PC-9 (cell line): ENCODE measurements at places on chromosomes 5 and 9. TPM values are rescaled to one million over a fixed set of nuclear protein-coding genes. Genes with fewer than 3 reads are reported as not detected.

DNA sequence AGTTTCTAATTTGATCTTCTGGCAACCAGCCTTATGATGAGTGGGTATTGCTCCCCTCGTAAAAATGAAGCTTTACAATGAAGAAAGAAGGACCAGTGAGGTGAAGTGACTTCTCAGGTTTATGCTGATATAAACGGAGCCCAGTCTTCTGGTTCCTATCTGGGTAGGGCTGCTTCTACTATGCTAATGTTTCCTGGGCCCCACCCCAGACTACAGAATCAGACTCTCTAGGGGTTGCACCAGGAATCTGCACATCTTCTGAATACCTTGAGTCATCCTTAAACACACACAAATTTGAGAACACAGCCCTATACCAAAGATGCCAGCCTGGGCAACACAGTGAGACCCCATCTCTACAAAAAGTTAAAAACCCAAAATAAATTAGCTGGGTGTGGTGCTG, 16.2 kb downstream of the BTF3 start:
- no peak for DNase-seq

DNA sequence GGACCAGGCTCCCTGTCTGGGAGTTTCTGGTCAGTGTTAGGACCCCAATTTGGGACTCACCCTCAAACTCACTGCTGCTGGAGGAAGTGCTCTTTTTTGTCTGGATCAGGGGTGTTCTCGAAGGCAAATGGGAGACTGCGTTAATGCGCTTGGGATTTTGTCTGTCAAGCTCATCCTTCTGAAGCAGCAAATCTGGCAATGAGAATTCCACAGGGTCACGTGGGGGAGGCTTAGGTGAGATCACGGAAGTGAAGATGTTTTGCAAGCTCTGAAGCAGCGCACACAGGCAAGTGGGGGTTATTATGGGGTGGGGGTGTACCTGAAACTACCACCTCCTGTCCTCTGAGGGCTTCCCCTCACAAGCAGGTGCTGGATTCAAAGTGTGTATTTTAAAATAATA, 10.5 kb upstream of the TEX53 start:
- no peak for DNase-seq

DNA sequence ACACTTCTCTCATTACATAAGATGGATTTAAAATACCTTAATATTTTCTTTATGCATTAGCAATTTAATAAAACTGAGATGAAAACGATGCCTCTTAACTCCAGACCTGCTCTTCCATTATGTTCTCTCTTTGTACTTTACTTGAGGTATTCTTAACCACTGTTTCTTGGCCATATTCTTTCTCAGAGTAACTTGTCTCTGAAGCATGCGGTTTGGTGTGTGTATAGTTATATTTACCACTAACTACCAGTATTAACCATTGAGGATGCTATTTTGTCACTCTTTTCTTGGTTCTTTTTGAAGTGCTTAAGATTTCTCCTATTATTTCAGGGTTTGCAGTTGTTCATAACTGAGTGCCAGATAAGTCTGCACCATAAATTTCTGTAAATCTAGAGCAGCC, 17.9 kb downstream of the TMEM167A start:
- no peak for DNase-seq

GRCh38 chr5:37991301-37992299, 151.8 kb upstream of the GDNF start:
- DNase-seq, result no peak

DNA sequence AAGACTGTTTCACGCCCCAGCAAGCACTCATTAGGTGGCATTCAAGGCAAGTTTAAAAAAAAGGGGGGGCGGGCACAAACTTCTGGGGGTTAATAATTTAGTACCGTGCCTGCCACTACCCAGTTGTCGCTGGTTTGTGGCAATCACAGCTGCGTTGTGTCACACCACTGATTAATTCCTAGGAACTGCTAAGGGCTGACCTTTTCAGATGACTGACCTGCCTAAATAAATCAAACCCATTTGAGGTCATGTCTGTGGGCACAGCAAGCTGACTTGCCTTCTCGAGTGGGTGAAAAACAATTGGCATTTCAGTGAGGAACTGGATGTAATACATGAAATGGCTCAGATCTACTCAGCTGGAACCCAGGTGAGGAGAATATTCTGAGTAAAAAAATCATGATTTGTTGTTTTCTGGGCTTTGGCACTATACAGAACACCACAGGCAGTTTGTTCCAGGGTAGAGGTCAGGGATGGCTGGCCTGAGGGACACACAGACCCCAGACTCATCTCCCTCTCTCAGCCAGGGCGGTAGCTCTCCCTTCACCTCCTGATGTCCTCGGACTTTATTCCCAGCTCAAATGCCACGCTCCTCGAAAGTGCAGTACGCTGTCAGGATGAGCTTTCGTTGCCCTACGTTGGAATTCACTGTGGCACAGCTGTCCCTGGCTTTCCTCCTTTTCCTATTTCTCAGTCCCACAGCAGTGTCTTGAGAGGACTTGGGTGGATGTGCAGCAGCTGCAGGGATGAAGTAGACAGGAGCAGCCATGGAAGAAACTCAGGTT, 15.5 kb upstream of the MGAT1 start:
- no peak for DNase-seq

DNA sequence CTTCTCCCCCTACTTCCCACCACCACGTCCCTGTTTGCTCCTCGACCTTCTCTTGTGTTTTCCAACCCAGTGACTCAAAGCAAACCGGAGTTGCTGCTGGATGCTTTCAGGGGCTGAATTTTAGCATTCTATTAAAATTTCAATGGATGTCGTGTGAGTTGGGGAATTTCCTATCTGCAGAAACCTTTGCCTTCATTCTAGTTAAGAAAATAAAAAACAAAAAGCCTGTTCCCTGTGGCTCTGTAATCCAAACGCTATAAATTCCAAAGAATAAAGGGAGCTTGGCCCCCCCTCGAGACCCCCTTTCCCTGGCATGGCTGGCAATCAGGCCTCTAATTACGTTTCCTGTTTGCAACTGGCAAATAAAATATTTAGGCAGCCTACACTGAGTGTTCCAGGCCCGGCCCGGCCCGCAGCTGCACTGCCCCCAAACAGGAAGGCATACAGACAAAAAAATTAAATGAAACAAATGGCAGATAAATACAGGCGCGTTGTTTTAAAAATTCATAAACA, 139.4 kb upstream of the PPP1R26 start:
- no peak for DNase-seq

DNA sequence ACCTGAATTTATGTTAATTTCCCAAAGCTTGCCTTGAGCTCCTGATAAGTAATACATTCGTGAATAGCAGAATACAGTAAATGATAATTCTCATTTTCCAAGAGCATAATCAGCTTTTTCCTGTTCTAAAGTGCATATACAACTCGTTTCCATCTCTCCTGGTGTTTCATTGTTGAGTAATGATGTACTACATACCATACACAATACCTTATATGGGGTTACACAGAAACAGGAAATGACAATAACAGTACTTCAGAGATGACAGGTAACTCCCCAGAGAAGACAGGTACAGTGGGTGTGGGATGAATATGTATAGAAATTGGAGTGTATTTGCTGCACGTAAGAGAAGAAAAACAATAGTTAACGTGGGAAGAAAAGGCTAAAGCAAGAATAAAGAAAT, 287.1 kb downstream of the TENT4A start:
- DNase-seq, result peak; percentile 12

DNA sequence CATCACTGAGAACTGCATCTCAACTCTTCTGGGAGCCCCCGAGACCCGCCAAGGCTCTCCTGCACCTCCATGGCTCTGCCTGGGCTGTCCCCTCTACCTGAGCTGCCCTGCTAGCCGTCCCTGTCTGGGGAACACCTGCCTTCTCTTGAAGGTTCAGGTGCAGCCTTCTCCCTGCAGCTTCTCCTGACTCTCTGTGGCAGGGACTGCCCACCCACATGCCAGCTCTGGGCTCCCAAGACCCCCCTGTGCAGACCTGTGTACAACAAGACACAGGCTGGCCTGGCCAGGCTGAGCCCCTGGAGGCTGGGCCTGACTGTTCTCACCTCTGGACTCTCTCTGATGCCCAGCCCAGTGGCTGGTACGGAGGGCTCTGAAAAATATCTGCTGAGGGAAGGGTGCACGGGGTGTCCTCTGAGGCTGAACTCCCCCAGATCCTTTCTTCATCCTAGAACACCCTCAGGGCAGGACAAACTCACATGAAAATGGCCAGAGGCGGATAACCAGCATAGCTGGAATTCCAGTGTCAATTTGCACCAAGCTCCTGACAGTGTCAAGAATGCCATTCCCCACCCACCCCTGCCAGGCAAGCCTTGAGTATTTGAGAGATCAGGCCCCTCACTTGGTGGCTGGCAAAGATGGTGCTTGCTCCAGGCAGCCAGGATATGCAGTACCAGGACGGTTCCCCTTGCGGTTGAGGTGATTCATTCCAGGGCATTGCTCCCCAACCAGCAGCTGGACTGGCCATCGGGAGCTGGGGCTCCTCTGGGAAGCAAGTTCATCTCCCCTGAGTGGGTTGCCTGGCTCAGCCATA, 40.9 kb upstream of the SLC25A51 start:
- peak; percentile 87 for DNase-seq

DNA sequence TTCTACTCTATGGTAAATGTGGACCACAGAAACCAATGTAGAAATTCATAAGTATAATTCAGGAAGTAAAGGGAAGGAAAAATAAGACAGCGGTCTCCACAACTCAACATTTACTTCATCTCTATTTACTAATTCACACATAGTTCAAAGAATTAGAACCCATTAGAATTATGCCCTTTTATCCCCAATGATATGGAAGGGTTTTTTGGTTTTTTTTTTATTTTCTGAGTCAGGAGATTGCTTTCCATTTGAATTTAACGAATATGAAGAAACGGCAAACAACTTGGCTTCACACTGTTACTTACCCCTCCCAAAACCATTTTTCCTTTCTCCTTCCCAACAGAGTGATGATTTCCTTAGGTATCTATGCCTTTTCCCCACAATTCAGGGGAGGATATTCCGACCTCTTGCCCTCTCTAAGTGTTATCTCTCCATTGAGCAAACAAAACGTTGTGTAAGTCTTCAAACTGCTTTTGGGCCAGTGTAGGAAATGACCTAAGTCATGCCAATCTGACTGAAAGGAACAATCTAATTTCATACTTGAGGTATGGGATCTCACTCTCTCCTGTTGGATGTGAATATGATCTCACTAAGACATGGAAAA, 72.0 kb downstream of the CETN3 start:
- DNase-seq, result no peak

DNA sequence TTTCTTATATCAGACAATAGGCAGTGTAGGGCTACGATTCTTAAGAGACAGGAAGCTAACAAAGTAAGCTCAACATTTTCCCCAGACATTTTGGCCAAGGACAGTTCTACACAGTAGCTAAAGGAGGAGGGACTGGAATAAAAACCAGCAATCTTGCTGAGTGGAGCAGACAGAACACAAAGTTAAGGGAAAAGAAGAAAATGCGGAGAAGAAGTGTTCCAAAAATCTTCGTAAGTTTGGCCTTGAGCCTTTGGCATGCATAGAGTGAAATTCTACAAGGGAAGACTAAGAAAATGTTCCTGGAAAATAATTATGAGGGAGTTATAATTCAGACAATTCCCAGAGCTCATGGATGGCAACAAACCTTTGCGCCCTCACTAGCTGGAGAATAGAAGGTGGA, 748.0 kb upstream of the CTNND2 start:
- no peak for DNase-seq

GRCh38 chr5:2993771-2994170, 242.3 kb upstream of the IRX2 start:
- no peak for DNase-seq

DNA sequence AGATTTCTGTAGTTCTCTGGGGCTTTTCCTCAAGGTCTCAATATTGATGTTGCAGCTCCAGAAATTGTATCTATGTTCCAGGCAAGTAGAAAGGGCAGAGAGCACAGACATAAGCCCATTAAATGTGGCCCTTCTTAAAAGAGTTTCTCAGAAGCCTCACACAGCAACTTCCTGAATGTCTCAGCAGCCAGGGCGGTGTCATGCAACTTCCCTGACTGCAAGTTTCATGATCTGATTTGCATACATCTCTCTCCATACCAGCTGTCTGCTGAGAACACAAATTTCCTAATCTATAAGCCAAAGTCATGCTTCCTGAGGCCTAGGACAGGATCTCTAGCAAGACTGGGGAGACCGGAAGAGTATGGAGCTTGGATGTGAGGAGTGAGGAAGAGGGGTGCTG, 13.0 kb downstream of the RGS7BP start:
- DNase-seq, result no peak

DNA sequence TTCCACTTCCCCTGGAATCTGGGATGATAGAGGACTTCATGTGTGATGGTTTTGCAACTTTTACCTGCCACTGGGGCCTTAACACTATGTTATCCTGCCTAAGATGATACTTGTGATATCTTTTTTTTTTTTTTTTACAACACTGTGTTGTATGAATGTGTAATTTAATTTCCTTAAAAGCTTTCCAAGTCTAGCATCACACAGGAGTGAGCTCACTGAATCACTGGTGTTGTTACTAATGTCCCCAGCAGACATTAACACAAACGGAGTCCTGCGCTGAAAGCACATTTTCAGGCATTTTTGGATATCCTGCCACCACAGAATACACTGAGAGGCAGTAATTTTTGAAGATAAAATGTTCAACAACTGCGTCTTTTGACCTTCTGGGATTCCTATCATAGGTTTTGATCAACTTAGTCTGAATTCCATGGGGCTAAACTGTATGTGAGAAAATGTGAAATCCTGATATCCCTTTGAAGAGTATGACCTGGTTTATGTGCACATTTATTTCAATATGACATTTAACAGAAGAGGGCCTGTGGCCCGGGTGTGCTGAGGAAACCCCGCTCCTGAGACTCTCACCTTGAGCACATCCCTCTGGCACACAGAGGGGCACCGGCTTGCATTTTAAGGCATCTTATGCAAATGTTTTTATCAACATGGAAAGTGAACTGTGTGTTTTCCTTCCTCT, 118.0 kb downstream of the FSTL4 start:
- no peak for DNase-seq

GRCh38 chr9:80496901-80497556, 925.3 kb downstream of the TLE4 start:
- DNase-seq, result no peak

DNA sequence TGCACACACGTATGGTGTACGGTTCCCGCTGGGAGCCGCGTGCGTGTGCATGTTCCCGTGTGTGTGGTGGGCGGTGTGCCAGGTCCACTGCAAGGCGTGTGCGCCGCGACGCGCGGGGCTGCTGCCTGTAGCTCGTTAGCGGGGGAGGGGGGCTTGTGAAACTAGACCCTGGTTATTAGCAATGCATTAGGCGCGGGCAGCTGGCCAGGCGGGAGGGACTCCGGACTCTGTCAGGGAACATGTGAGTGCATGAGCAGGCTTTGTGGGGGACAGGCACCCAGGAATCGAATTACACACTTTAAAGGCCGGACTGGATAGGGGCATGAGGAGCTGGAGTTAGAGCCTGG, 32.2 kb upstream of the ENHO start:
- DNase-seq, result no peak

- no peak for DNase-seq
Observed at GRCh38 chr5:123819386-123819785, 307.4 kb downstream of the CSNK1G3 start.

KCTD16 gene
- total RNA-seq, result 0.28 and 0.33 TPM in 2 replicates

PKD2L2 gene
- total RNA-seq, result 0.46 and 0.50 TPM in 2 replicates

ZFP62 gene
- 48.6 and 57.3 TPM in 2 replicates for total RNA-seq

C6 gene
- not detected in 2 replicates for total RNA-seq

SAXO1 gene
- not detected in 2 replicates for total RNA-seq

SLC1A3 gene
- 0.24 TPM in 1 of 2 replicates, not detected in the other for total RNA-seq

OSMR gene
- 45.3 and 65.4 TPM in 2 replicates for total RNA-seq

SLC27A6 gene
- total RNA-seq, result not detected in 2 replicates
